ENCODE measurements at places on chromosomes 2 and 18. TPM values are rescaled to one million over a fixed set of nuclear protein-coding genes. Genes with fewer than 3 reads are reported as not detected.

DNA sequence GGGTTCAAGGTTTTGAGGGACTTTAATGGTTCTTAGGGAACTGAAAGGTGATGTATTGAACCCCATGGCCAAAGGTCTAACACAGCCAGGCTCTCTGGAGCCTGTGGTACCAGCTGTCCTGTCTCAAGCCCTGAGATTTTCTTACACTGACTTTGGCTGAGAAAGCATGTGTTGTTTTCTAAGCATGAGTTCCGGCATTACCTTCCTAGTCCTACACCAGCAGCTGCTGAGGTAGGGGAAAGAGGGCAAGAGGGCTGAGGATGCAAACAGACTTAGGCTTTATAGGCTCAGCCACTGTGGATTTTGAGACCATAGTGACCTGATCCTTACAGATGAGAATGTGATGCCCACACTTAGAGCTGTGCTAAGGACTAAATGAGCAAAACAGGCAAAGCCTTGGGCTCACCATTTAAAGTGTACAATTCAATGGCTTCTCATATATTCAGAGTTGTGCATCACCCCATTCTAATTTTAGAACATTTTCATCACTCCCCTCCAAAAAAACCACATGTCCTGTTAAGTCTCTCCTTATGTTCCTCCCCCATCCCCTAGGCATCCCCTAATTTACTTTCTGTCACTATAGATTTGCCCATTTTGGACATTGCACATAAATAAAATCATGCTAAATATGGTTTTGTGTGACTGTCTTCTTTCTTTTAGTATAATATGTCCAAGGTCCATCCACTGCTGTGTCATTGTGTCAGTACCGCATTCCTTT, 99.7 kb upstream of the OTOS start:
- no peak for DNase-seq

- DNase-seq = no peak
These were observed 2.6 kb downstream of the SEC11C start for GRCh38 chr18:59142274-59142673.

GRCh38 chr18:25650201-25650941, 298.4 kb upstream of the ZNF521 start:
- DNase-seq = peak; percentile 30

Gene FSHR
- 0.36 TPM for polyA plus RNA-seq

Gene SERPINB2
- polyA plus RNA-seq = 0.13 TPM

Gene AQP12A
- polyA plus RNA-seq = 0.61 TPM

All from muscle of leg (tissue), 16 donors.